Epithelial cell of proximal tubule (primary cell): ENCODE measurements at places on chromosomes 1 and 21.

DNA sequence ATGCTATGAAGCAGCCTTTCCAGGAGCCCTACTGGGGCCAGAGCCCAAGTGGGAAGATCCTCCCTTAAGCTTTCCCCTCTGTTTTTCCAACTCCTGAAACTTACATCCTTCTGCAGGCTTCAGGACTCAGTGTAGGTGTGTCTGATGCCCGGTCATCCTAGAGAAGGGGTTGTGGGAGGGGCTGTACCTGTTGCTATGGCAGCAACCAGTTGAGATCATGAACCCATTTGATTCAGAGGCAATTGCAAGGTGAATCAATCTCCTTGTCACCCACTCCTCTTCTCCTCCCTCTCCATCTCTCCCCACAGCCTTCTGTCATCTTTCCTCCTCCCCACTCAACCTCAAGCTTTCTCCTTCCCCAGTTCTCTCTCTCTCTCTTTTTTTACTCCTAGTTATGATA is 151.8 kb downstream of the CACNA1E start:
- no peak for DNase-seq

DNA sequence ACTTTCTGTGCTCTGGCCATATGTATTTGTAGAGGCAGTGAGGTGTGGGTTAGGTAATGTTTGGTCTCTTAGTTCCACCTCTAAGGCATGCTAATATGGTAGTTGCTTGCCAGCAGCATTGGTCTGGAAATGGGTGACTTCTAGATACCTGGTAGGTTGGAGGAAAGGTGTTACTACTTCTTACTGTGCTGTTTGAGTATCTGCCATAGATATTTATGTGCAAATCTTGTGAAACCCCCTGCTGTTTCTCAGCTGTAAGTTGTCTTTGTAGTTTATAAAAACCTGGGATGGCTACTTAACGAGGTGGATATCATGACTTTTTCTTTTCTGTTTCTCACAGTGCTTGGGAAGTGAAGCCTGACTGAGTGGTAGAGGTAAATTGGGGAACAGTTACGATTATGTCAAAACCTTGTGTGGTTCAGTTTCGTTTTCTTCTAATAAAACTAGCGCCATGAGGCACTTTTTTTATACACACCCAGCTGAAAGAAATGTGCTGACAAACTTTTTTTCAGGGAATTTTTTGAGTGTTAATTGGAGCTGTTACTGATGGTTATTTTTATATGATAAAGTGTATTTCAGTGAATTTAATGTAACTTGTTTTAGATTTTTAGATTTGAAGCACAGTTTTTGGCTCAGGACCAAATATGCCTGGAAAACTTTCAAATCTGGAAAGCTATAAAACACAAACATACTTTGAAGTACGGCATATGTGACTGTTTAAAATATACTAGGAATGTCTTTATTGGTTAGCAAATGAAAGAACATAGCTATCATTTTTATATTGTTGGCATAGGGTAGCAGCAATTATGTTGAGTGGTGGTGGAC is 42.1 kb downstream of the CAMSAP2 start:
- no peak for DNase-seq

DNA sequence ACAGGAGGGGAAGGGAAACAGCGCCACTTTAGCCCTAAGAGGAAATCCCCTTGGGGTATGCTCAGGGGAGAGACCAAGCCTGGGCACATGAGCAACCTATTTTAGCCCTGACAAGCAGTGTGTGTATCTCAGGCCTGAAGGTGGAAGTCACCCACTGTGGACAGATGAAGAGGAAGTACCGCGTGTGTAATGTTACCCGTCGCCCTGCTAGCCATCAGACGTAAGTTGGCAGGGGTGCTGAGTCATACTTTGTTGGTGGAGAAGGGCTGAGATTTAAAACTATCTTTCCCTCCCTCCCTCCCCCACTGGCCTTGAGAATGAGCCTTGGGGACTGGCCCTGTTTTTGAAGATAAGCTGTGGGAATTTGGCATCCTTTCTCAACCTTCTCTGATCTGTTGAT is 11.2 kb downstream of the AGO1 start:
- no peak for DNase-seq

- no peak for DNase-seq
These were observed 41.0 kb downstream of the GATAD2B start for GRCh38 chr1:153881751-153882150.

- no peak for DNase-seq
These were observed at the start of gene NPR1 for GRCh38 chr1:153678519-153679336. Gene NPR1 (plus strand): TSS chr1:153678688. CDS start chr1:153679109, 421 bp downstream.

DNA sequence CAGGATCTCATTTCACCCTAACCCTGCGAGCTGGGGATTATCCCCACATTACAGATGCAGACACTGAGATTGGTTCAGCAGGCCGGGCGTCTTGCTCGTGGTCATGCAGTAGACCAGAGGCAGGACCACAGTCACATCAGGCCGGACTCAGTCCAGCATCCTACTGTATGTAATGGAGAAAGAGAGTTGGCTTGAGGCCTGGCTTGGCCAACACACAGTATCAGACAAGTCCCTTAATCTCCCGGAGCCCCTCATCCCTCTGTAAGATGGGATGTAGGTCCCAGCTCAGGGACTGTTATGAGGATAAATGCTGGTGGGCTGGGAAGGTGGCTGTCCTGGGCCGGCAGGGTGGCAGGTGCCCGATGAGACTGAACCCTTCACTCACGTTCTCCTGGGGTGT is 66.1 kb upstream of the ACTL8 start:
- no peak for DNase-seq
